ENCODE measurements at places on chromosomes 4 and X. TPM values are rescaled to one million over a fixed set of nuclear protein-coding genes. Genes with fewer than 3 reads are reported as not detected.

The TLL1 gene
- total RNA-seq: not detected

The PPP2R2C gene
- not detected for total RNA-seq

The WDFY3 gene
- total RNA-seq: 0.38 TPM

- H3K27me3 ChIP-seq: no peaks in the 10 kb centered on the region
- H3K27ac ChIP-seq: no peak overlapping the region
- DNase-seq: no peak
- no peak overlapping the region for H3K4me3 ChIP-seq
- H3K4me1 ChIP-seq: no peaks in the 10 kb centered on the region
Observed at GRCh38 chrX:123348468-123348867, 164.4 kb downstream of the GRIA3 start.

- no peak for DNase-seq
- no peak overlapping the region for H3K27ac ChIP-seq
- H3K4me1 ChIP-seq: no peaks in the 10 kb centered on the region
- H3K36me3 ChIP-seq: no peaks in the 10 kb centered on the region
- H3K4me3 ChIP-seq: no peak overlapping the region
Observed at GRCh38 chr4:176894498-176894897, 101.8 kb upstream of the VEGFC start.

GRCh38 chr4:66688674-66689073 lies 856.6 kb downstream of the CENPC start:
- H3K4me1 ChIP-seq: no peaks in the 10 kb centered on the region
- H3K36me3 ChIP-seq: no peaks in the 10 kb centered on the region
- DNase-seq: no peak
- H3K4me3 ChIP-seq: no peak overlapping the region
- no peaks in the 10 kb centered on the region for H3K27me3 ChIP-seq

DNA sequence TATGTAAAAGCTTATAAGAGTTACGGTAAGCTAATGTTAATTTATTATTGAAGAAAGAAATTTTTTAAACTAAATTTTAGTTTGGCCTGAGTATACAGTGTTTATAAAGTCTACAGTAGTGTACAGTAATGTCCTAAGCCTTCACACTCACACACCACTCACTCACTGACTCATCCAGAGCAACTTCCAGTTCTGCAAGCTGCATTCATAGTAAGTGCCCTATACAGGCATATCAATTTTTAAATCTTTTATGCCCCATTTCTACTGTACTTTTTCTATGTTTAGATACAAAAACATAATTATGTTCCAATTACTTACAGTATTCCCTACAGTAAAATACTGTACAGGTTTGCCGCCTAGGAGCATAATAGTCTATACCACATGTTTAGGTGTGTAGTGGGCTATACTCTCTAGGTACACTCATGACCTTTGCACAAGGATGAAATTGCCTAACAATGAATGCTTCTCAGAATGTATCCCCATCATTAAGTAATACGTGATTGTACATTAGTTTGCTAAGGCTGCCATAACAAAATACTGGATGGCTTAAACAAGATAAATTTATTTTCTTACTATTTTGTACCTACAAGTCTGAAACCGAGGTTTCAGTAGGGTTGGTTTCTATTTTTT lies 333.8 kb upstream of the PCDH7 start:
- no peaks in the 10 kb centered on the region for H3K36me3 ChIP-seq
- no peaks in the 10 kb centered on the region for H3K4me1 ChIP-seq
- no peak overlapping the region for H3K4me3 ChIP-seq
- H3K27me3 ChIP-seq: no peaks in the 10 kb centered on the region

The HS6ST2 gene
- total RNA-seq: 0.47 TPM

DNA sequence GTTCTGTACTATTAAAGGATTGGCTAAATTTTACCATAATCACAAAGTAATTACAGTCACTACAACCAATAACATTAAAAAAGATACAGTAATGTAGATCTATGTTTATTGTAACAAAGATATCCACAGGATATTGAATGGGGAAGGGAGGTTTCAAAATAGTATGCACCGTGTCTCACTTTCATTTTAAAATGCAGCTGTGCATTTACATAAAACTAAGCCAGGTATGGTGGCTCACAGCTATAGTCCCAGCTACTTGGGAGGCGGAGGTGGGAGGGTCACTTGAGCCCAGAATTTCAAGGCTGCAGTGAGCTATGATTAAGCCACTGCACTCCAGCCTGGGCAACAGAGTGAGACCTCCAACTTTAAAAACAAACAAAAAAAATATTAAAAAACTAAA lies 8.5 kb downstream of the SRP72 start:
- H3K4me3 ChIP-seq: no peak overlapping the region
- no peak for DNase-seq
- H3K27me3 ChIP-seq: no peaks in the 10 kb centered on the region
- peaks cover 5% of the 10 kb centered on the region for H3K4me1 ChIP-seq

The GPC3 gene
- total RNA-seq: 0.63 TPM
